ENCODE measurements at places on chromosomes 5 and 9. TPM values are rescaled to one million over a fixed set of nuclear protein-coding genes. Genes with fewer than 3 reads are reported as not detected.

MPDZ gene
- 38.0 TPM for total RNA-seq

FAM153A gene
- 0.66 TPM for total RNA-seq

RAD17 gene
- total RNA-seq = 26.3 TPM

SLC25A2 gene
- total RNA-seq = 1.0 TPM

C9orf153 gene
- total RNA-seq = 0.50 TPM
